Stimulated activated CD8-positive, alpha-beta memory T cell treated with anti-CD3 and anti-CD28 coated beads, Interleukin-12 subunit alpha, Interleukin-12 subunit beta, amount 100 ng/mL, for 1 hour (primary cell): ENCODE measurements at places on chromosomes 1 and 21.

- no peak for DNase-seq
Observed at GRCh38 chr1:119081267-119081666, 59.2 kb downstream of the WARS2 start.

DNA sequence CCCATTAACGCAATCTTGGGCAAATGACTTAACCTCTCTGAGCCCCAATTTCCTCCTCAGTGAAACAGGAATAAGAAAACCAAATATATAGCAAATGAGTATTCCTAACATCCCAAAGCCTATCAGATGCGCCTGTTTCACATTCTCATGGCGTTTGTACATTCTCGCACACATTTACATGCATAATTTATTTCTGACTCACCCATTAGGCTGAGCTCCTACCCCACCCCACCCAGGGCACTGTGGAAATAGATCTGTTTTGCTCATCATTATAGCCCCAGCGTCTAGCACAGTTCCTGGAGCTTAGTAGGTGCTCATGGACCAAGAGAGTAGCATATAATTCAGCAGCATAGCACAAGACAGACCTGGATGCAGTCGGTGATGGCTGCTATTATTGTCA is 146.1 kb upstream of the VANGL1 start:
- no peak for DNase-seq

GRCh38 chr1:184804220-184804619 is 49.6 kb upstream of the EDEM3 start:
- DNase-seq = no peak

DNA sequence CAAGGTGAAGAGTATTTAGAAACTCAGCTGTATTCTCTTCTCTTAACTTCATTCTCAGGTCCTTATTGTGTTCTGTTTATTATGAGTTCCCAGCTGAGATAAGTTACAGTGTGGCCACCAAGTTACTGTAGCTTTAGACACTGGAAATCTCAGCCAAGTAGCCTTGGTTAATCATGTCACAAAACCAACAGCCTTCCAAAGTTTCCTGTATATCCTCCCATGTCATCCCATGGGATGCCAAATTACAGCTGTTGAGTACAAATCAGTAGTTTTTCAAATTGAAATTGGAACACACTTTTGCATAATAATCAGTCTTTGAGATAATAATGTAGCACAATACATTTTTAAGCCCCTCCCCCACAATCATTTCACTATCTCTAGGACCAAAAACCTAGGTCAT is 10.7 kb downstream of the ADAMTS5 start:
- no peak for DNase-seq

DNA sequence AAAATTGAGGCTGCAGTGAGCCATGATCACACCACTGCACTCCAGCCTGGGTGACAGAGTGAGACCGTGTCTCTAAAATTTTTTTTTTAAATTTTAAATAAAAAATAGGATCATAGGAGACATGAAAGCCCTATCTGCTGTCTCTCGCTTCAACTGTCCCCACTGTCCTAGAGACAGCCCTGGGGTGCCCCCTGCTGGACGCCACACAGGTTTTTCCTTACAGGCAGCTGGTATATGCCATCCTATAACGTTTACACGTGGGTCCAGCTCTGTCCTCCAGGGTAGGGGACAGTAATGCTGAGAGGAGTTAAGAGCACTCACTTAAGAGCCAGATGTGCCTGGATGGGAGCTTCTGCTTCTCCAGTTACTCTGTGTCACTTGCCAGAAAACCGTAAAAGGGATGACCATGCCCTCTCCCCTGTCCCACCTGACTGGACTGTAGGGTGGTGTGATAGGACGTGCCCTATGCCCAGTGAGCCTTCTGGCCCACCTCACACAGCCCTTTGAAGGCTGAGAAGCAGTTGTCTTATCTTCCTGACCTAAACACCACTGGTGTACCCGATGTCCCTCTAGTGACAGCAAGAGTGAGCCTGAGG is 8.5 kb downstream of the FBXO2 start:
- DNase-seq = peak; percentile 73

DNA sequence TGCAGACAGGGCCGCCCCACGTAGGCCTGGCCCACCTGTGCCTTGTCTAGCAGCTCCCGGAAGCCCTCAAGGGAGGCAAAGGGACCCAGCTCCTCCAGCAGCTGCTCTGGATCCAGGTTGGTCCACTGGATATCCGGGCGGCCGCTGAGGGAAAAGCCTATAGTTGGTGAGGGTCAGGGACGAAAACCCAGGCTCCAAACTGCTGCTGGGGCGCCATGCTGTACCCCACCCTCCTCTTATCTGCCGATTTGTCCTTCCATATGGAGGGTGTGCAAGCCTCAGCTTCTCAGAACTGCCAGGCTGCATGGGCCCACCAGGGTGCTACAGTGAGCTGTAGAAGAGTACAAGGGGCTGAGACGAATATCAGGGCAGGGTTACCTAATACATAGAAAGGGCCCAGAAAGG is 12.2 kb downstream of the PTCH2 start:
- no peak for DNase-seq
